T-helper 2 cell treated with Interferon-gamma antibody and Interleukin-4, amounts not matched to agents 100 ng/mL and 5 ng/mL, for 36 hours (primary cell): ENCODE measurements at places on chromosomes 7 and 10. TPM values are rescaled to one million over a fixed set of nuclear protein-coding genes. Genes with fewer than 3 reads are reported as not detected.

Gene IFIT1
- 3.4 and 3.5 TPM in 2 replicates for total RNA-seq

Gene MRLN
- total RNA-seq, result not detected in 2 replicates

Gene EPHB4
- total RNA-seq, result 1.5 and 1.7 TPM in 2 replicates

Gene GSTO2
- total RNA-seq, result 0.66 and 0.73 TPM in 2 replicates

Gene BAZ1B
- 103 and 105 TPM in 2 replicates for total RNA-seq

Gene SDK1
- total RNA-seq, result 0.09 and 0.16 TPM in 2 replicates

Gene CYP2C19
- total RNA-seq, result not detected in 2 replicates
